Epithelial cell of prostate (primary cell): ENCODE measurements at places on chromosomes 4 and X.

DNA sequence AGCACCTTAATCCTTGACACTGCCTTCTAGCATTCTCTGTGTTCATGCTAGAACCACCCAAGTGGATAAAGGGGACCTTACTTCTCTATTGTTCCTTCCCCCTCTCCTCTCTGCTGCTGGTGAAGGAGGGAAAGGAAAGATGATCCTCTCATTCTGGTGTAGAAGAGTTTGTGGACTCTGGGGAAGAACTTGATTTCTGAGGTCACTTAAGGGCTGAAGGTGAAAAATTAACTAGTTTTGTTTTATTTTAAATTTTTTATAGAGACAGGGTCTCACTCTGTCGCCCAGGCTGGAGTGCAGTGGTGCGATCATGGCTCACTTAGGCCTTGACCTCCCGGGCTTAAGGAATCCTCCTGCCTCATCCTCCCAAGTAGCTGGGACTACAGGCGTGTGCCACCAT, 29.8 kb downstream of the SMS start:
- no peak for DNase-seq

GRCh38 chrX:120794525-120794975, 81.1 kb downstream of the CT47B1 start:
- DNase-seq: peak; percentile 12

- no peak for DNase-seq
These were observed 58.9 kb upstream of the PROM1 start for GRCh38 chr4:16142598-16143310.

DNA sequence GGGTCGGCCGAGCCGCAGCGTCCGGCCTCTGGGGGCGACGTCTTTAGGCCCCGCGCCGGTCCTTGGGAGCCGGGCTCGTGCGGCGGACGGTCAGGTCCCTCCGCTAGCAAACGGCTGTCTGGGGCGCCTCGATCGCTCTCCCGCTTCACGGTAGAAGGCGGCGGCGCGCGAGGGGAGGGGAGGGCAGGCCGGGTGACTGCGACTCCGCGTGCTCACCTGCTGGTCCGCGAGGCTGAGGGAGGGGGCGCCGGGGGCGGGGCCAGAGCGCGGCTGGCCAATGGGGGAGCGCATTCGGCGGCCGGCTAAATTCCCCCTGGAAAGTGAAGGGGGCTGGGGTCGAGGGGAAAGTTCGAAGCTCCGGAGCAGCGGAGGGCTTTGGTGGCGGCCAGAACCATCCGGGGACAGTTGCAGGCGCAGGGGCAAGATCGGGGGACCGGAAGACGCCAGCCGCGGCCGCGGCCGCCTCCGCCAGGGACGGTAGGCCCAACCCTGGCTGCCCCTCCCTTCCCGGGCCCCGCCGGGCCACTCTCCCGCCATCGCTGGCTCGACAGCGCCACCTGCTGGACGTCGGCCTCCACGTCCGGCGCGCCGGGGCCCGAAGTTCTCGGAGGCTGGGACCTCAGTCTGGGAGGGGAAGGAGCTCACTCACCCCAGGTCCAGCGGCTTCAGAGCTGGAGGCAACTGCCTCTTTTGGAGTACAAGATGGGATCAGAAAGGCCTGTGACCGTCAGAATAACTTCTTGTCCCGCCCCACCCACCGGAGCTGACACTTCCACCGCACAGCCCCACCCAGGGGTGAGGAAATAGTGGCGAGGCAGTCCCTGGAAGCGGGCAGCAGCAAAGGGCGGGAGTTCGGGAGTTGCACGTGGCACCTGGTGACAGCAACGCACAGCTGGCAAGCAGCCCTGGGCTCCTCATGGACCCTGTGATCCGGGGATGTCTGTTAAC, 49.9 kb downstream of the ELF4 start:
- no peak for DNase-seq

GRCh38 chr4:146435962-146436361, 85.8 kb downstream of the SLC10A7 start:
- DNase-seq: no peak

DNA sequence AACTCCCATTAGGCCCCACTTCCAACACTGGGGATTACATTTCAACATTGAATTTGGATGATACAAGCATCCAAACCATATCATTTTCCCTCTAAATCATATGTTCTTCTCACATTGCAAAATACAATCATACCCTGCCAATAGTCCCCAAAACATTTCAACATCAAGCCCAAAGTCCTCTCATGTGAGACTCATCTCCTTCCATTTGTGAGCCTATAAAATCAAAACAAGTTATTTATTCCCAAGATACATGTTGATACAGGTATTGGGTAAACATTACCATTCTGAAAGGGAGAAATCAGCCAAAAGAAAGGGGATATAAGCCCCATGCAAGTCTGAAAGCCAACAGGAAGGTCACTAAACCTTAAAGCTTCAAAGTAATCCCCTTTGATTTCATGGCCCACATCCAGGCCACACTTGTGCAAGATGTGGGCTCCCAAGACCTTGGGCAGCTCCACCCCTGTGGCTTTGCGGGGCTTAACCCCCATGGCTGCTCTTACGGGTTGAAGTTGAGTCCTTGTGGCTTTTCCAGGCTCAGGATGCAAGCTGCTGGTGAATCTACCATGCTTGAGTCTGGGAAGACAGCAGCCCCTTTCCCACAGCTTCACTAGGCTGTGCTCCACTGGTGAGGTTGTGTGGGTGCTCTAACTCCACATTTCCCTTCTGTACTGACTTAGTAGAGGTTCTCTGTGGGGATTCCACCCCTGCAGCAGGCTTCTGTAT, 40.6 kb upstream of the SERTM2 start:
- DNase-seq: no peak

DNA sequence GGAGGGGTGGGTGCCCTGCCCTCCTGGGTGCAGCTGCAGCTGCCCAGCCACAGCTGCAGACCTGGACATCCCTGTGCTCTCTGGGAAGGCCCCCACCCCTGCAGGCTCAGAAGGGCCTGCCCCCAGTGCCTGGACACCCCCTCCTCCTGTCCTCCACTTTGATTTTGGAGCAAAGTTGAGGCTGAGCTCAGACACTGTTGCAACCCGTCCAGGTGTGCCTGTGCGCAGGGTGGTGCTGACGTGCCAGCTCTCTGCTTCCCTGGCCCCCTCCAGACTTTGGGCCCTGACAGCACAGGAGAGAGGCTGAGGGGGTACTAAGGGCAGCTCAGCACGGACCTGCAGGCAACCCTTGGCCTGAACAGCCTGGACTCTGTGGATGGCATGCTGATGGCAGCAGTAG, 750.3 kb downstream of the ARAP2 start:
- DNase-seq: no peak
